Karpas-422 (cell line): ENCODE measurements at places on chromosomes 7 and 10. TPM values are rescaled to one million over a fixed set of nuclear protein-coding genes. Genes with fewer than 3 reads are reported as not detected.

The DGKB gene
- not detected in 2 replicates for total RNA-seq

The CNPY1 gene
- total RNA-seq, result not detected in 2 replicates

The JAZF1 gene
- total RNA-seq, result 0.83 and 4.2 TPM in 2 replicates

The ATRNL1 gene
- total RNA-seq, result not detected in 2 replicates

The CRTAC1 gene
- total RNA-seq, result not detected in 2 replicates

The NPC1L1 gene
- total RNA-seq, result not detected in 2 replicates

The ARHGAP21 gene
- total RNA-seq, result 3.1 and 11.6 TPM in 2 replicates

The ZNF485 gene
- 7.5 and 12.7 TPM in 2 replicates for total RNA-seq

The CALN1 gene
- total RNA-seq, result not detected in 2 replicates

The ENO4 gene
- not detected in 2 replicates for total RNA-seq

The ADRA2A gene
- 0.04 TPM in 1 of 2 replicates, not detected in the other for total RNA-seq

The OR13A1 gene
- 3.2 and 9.7 TPM in 2 replicates for total RNA-seq

DNA sequence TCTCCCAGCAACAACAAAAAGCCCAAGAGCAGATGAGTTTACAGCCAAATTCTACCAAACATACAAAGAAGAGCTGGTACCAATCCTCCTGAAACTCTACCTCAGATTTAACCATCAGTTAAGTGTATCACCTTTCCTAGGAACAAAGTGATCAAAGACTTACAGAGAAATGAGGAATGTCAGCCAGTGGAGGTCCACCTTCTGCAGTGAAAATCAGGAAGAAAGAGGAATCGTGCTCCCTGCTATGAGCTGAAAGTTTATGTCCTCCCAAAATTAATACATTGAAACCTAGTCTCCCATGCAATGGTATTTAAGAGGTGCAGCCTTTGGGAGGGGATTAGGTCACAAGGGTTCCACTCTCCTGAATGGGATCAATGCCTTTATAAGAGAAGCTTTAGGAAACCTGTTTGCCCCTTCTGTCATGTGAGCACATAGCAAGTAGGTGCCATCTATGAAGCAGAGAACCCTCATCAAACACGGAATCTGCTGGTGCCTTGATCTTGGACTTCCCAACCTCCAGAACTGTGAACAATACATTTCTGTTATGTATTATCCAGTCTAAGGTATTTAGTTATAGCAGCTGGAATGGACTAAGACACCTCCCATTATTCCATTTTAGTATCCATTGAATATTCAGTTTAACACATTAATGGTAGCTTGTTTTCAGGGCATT is 139.0 kb upstream of the FZD8 start:
- no peak for DNase-seq

DNA sequence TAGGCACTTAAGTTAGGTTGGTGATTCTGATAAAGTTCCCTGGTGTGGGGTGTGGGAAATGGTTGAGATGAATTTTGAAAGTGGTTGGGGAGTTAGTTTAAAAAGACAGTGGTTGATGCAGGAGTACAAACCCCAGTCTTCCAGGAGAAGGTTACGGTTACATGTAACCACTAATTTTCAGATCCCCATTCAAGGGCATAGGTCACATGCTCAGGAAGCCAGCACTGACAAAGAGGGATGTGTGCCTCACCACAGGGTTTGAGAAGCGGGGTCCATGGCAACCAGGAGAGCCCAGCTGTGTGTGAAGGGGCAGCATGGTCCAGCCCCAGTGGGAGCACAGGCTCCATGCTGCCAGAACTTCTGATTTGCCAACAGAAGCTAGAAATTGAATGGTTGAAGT is 144.2 kb downstream of the MDFIC start:
- DNase-seq, result no peak

GRCh38 chr7:17146621-17147020 is 151.8 kb upstream of the AHR start:
- no peak for DNase-seq

DNA sequence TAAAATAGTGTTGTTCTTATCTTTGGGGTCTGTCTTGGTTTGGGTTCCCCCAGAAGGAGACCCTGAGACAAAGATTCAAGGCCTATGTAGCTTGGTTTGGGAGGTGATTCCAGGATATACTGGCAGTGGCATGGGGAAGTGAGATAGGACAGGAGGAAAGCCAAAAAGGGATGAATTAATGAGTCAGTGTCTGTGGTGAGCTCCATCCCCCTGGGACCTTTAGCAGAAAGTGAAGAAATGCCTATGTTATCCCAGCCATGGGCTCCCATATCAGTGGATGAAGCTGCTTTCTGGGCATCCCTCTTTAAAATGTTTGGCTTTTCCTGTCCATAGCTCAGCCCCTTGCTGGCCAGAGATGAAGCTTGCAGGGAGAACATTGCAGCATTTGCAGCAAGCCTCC is 217.0 kb upstream of the CTBP2 start:
- no peak for DNase-seq

DNA sequence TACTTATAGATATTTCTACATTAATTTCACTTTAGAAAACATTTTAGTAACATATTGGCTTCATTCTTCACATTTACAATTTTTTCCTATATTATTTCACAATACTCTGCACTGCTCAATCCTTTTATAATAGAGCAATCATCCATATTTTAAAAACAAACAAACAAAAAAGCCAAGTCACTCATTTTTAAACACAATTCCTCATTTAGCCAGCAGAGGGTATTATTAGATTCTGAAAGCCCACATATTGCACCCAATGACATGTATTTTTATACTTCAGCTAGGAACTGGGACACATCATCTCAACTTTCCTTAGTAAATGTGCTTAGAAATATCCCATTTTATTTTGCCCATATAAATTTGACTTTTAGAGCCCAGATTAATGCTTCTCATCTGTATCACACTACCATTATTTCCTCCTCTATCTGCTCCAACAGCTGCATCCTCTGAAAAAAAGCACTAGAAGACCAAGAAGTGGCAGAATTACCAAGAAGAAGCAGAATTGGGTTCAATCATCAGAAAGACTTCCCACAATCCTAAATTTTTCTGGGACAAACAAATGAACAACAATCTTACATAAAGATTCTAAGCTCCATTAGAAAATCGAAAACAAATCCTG is 29.5 kb downstream of the CTNNA3 start:
- DNase-seq, result peak; percentile 51

DNA sequence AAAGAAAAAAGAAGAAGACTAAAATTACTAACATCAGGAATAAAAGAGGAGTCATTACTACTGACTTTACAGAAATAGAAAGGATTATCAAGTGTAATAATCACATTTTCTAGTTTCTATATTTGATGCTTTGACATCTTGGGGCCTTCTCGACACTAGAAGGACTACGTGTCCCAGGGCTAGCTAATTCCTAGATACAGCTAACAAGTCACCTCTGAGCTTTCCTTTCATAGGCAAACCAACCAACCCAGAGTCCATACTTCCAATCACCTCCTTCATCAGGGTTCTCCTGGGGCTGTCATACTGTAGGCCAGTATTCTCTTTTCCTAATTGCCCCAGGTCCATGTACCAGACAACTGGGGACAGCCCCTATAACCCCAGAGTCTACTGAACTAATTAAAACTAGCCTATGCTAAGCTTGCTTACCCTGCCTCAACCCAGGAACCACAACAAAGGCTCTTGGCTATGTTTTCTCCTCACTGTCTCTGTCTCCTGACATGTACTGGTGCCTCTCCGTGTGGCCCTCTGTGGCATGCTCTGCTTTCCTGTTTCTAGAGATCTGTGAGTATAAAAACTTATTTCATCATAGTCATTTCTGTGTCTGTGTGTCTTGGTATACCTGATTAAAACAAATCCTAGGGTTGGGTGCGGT is 6.7 kb upstream of the PARP12 start:
- no peak for DNase-seq

GRCh38 chr7:70052691-70053090 is 454.4 kb downstream of the AUTS2 start:
- DNase-seq, result no peak

GRCh38 chr7:47405921-47406800 is 175.8 kb downstream of the TNS3 start:
- no peak for DNase-seq

DNA sequence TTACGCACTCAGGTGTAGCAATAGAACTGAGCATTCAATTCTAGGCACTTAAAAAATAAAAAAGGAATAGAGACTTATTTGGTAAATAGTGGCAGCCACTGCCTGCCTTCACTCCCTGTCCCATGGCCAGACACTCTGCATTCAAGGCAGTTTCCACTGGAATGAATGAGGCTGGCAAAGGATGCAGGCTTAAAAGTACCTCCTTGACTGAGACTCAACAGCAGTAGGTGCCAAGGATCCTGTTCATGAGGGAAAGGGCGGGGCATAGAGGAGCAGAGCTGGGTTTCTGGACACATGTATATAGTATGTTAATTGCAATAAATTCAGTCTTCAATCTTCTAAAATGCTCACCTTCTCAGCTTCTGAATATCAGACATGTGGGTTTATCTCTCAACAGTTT is 242.6 kb downstream of the PHF14 start:
- no peak for DNase-seq

DNA sequence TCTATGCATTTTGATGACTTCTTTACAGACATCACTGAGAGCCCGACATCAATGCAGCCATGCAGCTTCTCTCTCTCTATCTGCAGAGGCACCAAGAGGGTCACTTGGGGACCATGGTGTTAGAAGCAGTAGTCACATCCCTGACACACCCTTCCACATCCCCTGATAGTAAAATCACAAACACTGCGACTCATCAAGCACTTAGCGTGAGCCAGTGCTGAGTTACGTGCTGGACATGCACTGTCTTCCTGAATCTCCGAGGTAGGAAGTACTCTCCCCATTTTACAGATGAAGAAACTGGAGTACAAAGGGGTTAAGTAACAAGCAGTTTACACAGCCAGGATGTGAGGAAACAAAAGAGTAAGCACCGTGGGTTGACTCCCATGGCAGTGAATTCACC is 109.2 kb downstream of the OSBPL3 start:
- DNase-seq, result no peak

DNA sequence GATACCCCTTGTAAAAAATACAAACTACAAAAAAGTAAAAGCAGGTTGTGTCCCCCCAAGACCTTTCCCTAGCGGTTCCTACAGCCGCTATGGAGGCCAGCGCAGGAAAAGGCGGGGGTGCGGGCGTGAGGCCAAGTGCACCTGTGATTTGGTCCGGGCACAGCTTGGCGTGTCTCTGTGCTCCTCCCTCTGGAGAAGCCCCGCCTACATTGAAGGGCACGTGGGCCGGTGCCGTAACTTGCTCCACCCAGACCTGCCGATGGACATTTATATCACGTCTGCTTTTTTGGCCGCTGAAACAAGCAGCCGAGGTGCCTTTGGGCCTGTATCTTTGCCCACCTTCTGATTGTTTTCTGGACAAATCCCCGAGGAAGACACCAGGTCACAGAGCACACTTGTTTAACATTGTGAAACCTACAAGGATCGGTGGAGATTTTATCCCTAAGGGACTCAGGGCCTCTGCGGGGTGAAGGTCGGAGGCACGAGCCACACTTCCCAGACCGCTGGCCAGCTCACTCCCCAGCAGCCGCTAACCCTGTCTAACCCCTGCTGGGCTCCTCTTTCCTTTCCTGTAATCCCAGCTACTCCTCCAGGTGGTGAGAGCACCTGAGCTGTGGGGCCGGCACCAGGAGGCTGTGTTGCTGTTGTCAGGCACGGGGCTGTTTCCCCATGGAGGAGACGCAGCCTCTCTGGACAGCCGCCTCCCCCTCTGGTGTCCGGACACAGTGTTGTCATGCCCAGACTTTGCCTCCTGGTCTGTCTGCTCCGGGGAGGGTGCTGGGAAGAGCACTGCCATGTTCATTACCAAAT is 18.8 kb upstream of the INPP5A start:
- no peak for DNase-seq

GRCh38 chr10:7507887-7508726 is 97.3 kb upstream of the SFMBT2 start:
- no peak for DNase-seq

GRCh38 chr10:122864901-122865300 is 14.5 kb downstream of the FAM24B start:
- DNase-seq, result no peak

GRCh38 chr10:65762311-65762710 is 1163.5 kb upstream of the LRRTM3 start:
- DNase-seq, result no peak

GRCh38 chr7:155746188-155746587 is 66.1 kb downstream of the SHH start:
- no peak for DNase-seq

DNA sequence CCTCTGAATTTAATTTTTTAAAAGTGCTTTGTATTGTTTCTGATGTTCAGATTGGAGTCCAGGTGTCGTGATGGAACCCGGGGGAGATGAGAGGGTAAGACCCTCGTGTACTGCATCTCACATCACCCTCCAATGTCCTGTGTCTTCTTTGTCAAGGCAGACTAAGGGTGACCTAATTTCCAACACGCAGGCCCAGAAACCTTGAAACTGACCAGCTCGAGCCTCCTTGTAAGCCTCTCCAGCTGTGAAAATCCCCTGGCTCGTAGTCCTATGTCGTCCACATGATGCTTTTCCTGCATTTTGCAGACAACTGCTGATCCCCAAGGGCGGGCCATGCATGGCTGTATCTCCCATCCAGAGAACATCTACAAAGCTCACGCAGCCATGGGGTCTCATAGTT is 220.2 kb downstream of the ARHGAP12 start:
- DNase-seq, result no peak

- no peak for DNase-seq
Observed at GRCh38 chr7:74320645-74321221, 31.5 kb downstream of the CLIP2 start.

GRCh38 chr7:73988197-73988596 is 39.8 kb upstream of the ELN start:
- DNase-seq, result no peak

DNA sequence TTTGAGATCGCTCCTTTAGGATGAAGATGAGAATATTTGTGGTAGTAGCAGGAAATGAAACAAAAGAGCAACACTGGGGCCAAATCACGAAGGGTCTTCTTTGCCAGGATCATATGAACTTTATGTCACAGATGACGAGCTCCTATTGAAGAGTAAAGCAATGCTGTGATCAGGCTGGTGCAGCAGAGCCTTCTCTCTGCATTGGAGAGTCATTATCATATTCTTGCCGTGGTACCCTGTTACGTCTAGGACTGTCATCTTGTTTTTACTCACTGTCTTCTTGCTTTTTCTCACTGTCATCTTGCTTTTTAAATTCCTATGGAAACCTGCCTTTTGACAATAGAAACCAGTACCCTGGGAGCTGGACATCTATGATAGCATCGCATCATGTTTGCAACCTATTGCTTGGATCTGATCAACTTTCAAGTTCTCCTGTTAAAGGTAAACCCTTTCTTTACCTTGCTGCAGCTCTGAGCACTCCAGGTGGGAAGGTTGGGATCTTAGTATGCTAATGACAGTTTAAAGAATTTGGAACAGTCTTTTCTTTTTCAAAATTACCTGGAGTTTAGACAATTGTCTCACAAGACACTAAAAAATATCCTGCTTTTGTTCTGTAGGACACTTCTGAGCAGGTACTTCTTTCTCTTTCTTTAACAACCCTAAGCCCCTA is 27.9 kb upstream of the CACNA2D1 start:
- no peak for DNase-seq
